ENCODE measurements at places on chromosomes 2 and 18.

- no peak for DNase-seq
Observed at GRCh38 chr2:66794551-66794950, 359.6 kb downstream of the MEIS1 start.

DNA sequence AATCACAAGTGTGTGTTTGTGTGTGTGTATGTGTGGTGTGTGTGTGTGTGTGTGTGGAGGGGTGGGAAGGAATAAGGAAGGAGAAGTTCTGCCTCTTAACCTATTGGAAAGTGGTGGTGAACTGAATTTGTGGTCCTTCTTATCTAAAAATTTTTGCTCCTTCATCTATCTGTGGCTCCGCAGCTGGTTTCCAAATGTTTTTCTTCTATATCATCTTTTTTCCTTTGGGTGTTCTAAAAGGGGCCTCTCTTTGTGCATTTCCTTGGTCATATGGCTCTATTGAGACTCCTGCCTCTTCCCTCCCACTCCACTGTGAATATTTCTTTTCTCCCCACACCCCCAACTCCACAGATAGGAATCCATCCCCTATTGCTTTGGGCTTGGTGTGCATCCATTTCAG lies 254.9 kb upstream of the CWC22 start:
- DNase-seq, result no peak

- no peak for DNase-seq
Observed at GRCh38 chr2:239983004-239983778, 42.0 kb downstream of the NDUFA10 start.

DNA sequence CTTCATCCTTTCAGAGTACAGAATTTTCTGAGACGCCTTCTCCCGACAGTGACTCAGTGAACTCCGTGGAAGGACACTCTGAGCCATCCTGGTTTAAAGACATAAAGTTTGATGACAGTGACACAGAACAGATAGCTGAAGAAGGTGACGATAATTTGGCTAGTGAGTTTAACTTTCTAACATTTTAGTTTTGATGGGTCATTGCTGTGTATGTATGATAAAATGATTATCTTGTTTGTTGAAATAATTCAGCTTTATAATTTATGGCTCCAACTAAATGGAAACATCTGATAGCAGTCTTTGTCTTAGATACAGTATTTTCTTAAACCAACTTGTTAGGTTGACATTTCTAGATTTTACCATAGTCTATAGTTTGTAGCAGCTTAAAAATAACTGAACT lies 38.1 kb downstream of the PIKFYVE start:
- DNase-seq, result no peak

DNA sequence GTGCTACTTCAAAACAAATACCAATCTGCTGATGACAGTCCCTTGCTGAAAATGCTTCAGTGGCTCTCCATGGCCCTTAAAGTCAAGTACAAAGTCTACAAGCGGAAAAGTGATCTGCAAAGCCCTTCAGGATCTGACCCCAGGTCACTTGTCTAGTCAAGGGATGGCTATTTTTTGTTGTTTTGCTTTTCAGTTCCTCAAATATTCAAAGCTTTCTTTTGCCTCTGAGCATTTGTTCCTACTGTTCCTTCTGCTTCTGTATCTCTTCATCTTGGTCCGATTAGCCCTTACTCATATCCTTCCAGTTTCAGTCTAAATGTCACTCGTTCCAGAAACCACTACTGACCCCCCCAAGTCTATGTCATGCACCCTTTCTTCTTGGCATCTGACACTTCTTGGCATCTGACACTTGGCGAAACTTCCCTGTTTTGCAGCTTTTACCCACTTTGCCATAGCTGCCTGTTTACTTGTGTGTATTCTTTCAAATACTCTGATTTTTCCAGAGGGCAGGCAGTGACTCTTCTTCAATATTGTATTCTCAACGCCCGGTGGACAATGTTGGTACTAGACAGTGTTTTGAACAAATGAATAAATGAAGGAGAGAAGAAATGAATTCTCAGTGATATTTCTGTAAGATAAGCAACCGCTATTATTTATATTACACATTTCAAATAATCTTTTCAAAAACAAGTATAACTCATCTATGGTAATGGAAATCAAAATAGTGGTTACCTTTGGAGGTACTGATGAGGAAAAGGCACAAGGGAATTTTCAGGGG lies 175.9 kb upstream of the FN1 start:
- no peak for DNase-seq
